Fibroblast of gingiva (primary cell): ENCODE measurements at places on chromosomes 3 and 15.

GRCh38 chr3:105367063-105367405, 325 bp downstream of the ALCAM start:
- no peak for DNase-seq

- no peak for DNase-seq
Observed at GRCh38 chr3:139519998-139520737, 19.4 kb downstream of the RBP1 start.

- DNase-seq = no peak
Observed at GRCh38 chr3:142509079-142509478, 61.2 kb upstream of the XRN1 start.

GRCh38 chr15:92899948-92900730, at the start of gene CHD2:
TSS of gene CHD2 (plus strand) at chr15:92900324. CDS start at chr15:92901238, 914 bp downstream.
- peak; percentile 86 for DNase-seq
